ENCODE measurements at places on chromosomes 13 and 19.

- no peak for DNase-seq
Observed at GRCh38 chr19:33606556-33606955, 15.2 kb upstream of the CHST8 start.

DNA sequence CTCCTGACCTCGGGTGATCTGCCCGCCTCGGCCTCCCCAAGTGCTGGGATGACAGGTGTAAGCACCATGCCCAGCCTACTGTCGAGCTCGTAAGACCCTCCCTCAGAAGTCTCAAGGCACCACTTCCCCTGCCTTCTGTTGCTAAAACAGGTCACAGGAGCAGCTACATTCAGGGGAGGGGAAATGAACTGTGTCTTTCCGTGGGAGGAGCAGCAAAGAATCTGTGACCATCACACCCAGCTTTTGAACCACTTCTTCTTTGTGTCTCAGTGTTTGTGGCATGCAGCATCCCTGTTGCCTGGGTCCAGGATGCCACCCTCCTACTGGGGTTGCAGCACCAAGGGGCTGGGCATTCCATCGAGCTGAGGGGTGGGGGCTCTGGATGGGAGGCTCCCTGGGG, 7.7 kb upstream of the CSNK1G2 start:
- DNase-seq, result no peak

- DNase-seq, result no peak
Observed at GRCh38 chr13:26019881-26020870, 31.6 kb downstream of the SHISA2 start.

GRCh38 chr19:55076321-55076720, 652 bp downstream of the EPS8L1 start:
- DNase-seq, result no peak

DNA sequence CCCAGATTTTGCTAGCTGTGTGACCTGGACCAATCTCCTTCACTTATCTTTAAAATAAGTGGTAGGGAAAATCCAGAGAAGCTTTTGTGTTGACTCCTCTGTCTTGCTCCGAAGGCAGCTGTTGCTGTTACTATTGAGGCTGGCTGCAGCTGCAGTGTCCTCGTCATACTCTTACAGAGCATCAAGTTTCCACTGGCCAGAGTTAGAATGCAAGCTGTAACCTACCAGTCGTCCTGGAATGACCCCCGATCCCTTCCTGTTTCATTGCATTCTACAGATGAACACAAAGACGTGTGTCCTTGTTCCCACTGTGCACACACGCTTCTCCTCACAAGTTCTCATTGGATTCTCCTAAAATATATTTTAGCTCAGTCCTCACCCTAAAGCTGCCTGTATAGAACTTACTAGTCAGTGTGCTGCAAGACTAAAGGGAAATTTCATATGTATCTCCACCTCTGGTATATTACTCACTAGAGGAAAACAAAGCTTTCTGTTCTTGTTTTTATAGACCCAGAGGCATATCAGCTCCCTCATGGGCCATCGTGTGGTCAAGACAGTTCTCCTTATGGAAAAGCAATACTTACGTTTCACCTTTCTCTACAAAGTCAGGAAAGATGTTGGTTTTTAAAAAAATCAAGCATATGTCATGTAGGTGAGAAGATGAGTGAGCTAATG, 589.8 kb downstream of the LMO7 start:
- DNase-seq, result peak; percentile 5

DNA sequence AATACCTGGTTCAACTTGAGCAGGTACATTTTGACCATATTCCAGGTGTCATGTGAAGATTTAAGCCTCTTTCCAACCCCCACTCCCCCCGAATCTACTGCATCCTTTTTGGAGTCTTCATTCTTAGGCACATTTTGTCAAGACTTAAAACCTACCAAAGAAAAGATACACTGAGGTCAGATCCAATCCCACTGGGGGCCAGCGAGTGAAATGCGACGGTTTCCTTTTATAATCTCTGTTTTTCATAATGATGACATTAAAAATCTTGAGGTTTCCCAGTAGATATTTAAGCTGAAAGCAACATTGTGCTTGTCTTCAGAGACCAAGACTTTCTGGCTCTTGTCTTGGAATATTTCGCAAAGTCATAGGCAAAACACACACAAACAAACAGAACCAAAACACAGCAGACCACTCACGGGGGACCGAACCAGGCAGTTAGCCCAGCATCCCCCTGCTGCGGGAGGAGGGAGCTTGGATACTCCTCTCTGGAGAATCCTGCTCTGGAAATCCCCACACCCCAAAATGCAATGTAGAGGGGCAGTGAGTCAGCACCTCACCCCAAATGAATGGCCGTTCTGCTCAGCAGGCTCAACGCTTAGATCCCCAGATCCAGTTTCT, 506 bp upstream of the GAS6 start:
- no peak for DNase-seq

DNA sequence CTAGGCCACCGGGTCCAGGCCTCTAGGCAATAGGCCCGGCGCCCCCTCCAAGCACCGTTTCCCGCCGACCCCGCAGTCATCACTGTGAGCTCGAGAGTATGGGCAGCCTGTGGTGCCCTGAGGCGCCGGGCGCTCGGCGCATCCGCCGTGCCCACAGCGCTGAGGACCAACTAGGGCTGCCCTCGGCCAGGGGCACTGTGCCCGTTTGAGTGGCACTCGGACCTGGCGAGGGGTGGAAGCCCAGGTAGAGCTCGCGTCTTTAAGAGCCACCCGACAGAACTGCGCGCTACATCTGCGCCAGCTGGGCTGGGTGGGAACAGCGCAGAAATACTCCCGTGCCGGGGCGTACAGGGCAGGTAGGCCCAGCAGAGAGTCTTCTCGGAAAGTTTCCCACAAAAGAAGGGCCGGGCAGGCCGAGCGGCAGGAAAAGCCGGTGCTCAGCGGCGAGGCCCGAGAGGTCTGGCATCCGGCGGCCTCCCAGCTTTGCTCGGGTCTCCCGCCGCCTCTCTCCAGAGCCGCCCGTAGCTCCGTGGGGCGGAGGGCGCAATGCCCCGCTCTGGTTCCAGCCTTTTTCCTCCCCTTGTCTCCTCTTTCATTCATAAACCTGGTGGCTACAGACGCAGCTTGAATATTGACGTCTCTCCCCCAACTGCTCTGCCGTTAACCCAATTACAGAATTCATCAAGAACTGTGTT, 5.4 kb upstream of the SOX1 start:
- no peak for DNase-seq

DNA sequence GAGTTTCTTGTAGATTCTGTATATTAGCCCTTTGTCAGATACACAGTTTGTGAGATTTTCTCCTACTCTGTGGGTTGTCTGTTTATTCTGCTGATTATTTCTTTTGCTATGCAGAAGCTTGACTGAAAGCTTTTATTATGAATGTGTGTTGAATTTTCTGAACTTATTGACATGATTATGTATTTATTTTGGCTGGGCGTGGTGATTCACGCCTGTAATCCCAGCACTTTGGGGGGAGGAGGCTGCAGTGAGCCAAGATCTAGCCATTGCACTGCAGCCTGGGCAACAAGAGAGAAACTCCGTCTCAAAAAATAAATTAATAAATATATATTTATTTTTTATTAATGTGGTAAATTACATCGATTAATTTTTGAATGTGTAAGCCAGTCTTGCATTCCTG, 78.9 kb downstream of the DNAJC15 start:
- no peak for DNase-seq

- DNase-seq, result no peak
Observed at GRCh38 chr13:53310786-53311185, 282.2 kb downstream of the OLFM4 start.

GRCh38 chr19:8261347-8261746, 46.8 kb downstream of the CD320 start:
- no peak for DNase-seq

GRCh38 chr13:49833402-49833801, 40.9 kb upstream of the KPNA3 start:
- DNase-seq, result no peak

- DNase-seq, result peak; percentile 46
Observed at GRCh38 chr19:1690699-1691307, 38.4 kb upstream of the TCF3 start.

DNA sequence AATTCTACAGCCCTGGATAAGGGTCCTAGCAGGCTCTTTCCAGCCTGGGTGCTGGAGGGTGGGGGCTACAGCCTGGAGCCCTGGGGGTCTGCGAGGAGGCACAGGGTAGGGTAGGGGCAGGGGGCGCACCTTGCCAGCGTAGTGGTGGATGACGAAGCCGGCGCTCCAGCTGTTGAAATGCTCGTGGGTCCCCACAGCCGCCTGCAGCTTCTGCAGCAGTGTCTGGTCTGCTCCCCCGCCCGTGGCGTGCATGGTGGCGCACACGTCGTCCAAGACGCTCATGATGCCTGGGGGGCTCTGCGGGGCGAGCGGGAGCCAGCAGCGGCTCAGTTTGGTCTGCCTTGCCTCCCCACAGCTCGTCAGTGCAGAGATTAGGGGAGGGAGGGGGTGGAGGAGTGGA, 30.2 kb upstream of the ZNF414 start:
- DNase-seq, result no peak

DNA sequence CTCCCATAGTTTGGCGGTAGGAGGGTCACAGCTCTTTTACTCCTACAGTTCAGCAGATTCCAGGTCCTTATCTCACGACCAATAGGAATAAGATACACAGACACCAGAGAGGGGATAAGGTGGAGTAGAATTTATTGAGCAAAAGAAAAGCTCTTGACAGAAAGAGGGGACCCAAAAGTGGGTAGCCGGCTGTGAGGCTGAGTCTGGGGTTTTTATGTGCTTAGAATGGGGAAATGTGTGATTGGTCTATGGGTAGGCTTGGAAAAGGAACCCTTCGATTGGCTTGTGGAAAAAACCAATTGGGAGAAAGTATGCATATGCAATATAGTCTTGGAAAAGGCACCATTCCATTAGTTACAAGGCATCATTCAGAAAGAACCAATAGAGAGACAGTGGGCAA, 1356.9 kb upstream of the SPRY2 start:
- DNase-seq, result no peak

GRCh38 chr13:77898097-77898496, 20.5 kb downstream of the EDNRB start:
- no peak for DNase-seq

- DNase-seq, result no peak
Observed at GRCh38 chr13:109162248-109163036, 533.0 kb downstream of the MYO16 start.

DNA sequence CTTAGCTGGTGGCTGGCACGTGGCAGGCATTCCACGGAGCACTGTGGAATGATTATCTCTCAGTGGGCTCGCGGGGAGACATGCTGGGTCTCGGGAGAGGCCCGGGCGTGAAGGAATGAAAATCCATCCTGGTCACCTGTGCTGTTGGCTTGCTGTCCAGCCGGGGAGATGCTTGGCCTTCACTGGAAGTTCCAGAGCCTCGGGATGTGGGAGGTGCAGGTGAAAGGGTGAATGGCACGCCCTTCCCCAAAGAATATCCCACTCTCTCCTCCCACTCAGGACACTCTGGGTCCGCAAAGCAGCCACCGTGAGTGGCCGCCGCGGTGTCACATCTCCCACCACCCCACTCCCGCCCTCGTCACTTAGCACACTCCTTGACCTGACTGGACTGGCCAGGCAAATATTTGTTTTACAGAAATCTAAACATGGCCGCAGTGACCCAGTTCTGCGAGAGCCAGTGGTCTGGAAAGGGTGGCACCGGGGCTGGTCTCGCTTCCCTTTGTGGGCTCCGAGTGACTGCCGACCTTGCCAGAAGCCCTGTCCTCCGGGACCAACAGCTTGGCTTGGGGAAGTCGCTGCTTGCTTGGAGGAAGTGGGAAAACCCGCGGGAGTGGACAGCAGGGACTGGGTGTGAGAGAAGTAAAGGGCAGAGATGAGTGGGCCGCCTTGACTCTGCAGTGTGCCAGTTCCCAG, 8.0 kb downstream of the DPP9 start:
- DNase-seq, result no peak

- no peak for DNase-seq
Observed at GRCh38 chr19:41398050-41398418, 416 bp downstream of the BCKDHA start.

DNA sequence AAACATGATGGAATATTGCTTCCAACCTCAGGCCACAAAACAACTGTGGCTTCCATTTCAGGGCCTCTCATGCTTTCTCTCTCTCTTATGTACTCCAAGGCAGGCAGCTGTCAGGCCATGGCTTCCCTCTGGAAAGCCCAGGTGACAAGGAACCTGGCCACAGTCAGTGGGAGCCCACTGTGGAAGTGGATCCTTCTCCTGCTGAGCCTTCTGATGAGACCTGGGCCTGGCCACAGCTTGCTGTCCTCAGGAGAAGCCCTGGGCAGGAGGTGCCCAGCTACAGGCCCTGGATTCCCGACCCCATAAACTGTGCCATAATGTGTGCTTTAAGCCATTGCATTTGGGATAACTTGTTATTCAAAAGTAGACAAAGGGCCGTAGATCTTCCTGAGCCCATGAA, 71.2 kb downstream of the SPACA7 start:
- DNase-seq, result no peak

GRCh38 chr19:19061506-19061905, 2.3 kb upstream of the SLC25A42 start:
- DNase-seq, result no peak

- no peak for DNase-seq
Observed at GRCh38 chr13:71148396-71148795, 718.6 kb downstream of the DACH1 start.

GRCh38 chr19:49110567-49110966, 3.6 kb upstream of the LIN7B start:
- DNase-seq, result no peak

GRCh38 chr19:18437491-18438330, at the start of gene ISYNA1:
Gene ISYNA1 (minus strand): TSS chr19:18438133. CDS start chr19:18437979, 154 bp downstream.
- DNase-seq, result no peak

DNA sequence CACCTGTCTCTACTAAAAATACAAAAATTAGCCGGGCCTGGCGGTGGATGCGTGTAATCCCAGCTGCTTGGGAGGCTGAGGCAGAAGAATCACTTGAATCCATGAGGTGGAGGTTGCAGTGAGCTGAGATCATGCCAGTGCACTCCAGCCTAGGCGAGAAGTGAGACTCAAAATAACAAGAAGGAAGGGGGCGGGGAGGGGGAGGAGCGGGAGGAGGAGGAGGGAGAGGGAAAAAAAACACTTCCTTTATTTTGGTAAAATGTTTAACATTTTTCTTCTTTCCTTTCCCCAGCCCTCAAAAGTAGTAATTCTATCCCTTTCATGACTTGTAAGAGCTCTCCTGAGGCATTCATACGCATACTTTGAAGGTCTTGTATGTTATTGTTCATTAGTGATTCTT, 44.3 kb downstream of the SPRY2 start:
- DNase-seq, result no peak

DNA sequence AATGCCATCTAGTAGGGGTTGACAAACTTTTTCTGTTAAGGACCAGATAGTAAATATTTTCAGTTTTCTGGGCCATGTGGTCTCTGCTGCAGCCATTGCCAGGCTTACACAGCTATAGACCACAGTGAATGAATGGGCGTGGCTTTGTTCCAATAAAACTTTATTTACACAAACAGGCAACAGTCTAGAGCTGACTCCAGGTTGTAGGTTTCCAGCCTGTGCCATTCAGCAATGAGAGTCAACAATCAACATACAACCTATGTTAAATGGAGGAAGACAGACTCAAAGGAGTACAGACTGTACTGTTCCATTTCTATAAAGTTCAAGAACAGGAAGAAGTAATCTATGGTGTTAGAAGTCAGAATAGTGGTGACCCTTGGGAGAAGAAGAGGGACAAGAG, 15.2 kb upstream of the IZUMO2 start:
- DNase-seq, result no peak

- DNase-seq, result no peak
Observed at GRCh38 chr19:3673506-3674439, 26.5 kb downstream of the PIP5K1C start.

GRCh38 chr13:67932991-67933390, 702.9 kb upstream of the PCDH9 start:
- no peak for DNase-seq

- DNase-seq, result no peak
Observed at GRCh38 chr13:105008604-105009003, 1526.9 kb downstream of the EFNB2 start.
